Stimulated activated CD4-positive, alpha-beta T cell treated with anti-CD3 and anti-CD28 coated beads, Interleukin-1b, Interleukin-23, amount 100 ng/mL, for 1 hour (primary cell): ENCODE measurements at places on chromosomes 3 and 15.
A peak's percentile ranks its signal among the peaks of the same experiment; 100 is the strongest.

DNA sequence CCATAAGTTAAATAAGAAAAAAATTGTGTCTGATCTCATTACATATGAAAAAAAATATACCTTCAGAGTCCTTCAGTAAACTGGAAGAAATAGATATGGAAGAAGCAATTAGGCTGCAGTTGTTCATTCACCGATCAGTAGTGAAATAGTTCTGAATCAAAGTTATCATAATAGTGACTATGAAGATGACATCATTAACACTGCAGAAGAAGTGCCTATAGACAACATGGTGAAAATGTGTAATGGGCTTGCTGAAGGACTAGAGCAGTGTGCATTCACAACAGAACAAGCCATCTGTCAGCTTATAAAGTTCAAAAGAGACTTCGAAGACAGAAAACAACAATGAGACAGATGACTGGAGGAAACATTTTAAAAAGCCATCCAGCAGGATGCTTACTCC, 144.5 kb downstream of the NAALADL2 start:
- DNase-seq, result no peak

- no peak for DNase-seq
Measured at GRCh38 chr3:197103766-197104165, 74.1 kb upstream of the MELTF start.

GRCh38 chr3:10505050-10505790, at the start of gene ATP2B2:
ATP2B2 (minus strand) TSS chr3:10505586; CDS start chr3:10449543, 56,043 bp downstream.
- no peak for DNase-seq

DNA sequence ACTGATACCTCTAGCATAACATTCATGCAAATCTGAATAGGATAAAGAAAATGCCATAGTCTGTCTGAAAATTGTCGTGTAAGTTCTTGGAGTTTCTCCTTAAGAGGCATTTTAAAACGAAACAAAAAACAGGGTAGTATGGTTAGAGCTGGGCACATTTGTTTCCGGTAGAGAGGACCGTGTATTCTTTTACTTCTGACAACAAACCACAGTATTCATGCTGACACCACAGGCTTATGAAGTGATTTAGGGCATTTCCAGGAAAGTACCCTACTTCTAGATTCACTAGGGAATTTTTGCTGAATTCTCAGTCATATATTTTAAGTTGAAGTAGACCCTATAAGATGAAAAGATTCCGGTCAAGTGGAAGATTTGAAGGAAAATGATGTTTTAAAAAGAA, 541.3 kb downstream of the UNC13C start:
- DNase-seq, result no peak

DNA sequence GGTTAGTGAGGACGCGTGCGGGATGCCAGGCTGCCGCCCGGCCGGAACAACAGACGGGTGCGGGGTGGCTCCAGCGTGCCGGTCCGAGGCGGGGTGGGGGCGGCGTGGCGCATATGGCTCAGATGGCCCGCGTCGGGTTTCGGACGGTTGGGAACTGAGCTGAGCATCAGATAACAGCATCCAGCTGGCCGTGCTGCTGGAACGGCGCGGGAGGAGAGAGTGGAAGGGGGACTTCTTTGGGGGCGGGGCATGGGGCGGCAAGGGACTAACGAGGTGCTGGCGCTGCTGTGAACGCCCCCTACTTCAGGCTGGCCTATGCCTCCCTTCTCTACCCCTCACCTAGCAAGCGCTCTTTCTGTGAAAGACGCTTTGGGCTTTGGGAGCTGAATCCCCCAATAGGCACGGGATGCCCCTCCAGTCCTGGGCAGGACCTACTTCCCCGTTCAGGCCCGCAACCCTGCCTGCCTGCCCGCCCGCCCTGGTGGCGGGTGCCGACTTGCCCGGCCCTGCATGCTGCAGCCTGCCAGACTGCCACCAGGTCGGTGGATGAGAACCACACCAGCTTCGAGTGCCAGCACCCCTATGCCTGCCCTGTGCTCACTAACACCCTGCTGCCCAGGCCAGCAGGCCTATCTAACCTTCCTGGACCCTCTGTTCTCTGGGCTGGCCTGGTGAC, 542 bp downstream of the INKA1 start:
- peak; percentile 27 for DNase-seq

DNA sequence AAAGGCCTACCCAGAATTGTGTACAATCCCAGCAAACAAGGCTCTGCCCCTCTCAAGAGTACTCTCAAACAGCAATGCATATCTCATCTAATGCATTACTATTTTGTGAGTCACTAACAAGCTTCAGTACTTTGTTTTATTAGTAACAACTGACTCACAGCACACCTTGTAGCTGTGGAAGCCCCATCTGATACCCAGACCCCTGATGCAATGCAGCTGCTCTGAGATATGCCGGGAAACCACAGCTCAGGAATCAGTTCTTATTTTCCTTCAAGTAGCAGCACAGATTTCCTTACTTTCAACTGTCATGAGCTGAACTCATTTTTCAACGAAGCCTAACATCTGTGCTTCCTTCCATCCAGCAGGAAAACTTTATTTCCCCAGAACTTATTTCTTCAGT, 37.8 kb downstream of the CCNL1 start:
- no peak for DNase-seq

DNA sequence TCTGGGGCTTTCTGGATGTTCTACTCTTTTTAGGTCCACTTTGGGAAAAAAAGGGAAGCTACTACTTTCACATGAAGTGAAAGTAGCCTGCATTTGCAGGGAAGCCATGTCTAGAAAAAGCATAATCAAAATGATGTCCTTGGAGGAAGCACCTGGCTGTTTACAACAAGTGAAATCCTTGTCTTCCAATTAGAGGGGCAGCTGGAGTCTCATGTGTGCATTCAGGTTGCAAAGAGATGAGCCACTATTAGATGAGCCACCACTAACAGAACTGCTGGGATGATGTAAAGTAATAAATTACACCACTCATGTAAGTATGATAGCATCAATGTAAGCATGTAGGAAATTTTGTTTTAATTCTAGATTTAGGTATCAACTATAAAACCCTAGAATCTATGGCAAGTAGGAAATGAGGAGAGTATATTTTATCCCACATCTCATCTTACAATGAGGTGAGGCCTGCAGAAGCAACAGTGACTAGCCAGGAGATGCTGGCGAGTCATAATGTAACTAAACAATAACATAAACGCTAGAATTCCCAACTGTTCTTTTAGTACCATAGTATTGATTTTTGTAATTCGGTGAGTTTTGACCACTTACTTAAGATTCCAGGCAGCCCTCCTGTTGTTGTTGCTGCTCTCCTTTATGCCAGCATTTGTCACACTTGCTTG, 75.9 kb downstream of the TMEM108 start:
- no peak for DNase-seq

- no peak for DNase-seq
Measured at GRCh38 chr15:85532689-85533088, 152.3 kb downstream of the AKAP13 start.

GRCh38 chr3:161549261-161549660, 52.7 kb downstream of the OTOL1 start:
- no peak for DNase-seq

DNA sequence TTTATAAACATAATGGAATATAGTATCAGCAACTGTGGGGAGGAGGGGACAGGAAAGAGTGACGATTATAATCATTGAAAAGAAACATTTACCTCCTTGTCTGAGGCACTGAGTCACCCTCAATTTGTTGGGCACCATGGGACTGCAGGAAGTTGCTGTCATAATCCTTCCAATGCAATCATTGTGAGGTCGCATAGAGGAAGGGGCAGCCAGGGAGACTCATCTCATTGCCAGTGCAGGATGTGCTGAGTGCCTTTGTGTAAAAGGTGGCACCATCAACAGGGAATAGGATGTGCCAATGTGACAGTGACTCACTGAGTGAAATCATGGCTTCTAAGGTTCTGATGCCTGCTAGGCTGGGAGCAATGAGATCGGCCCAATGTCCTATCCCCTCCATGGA, 300.4 kb upstream of the ADAMTS9 start:
- no peak for DNase-seq

DNA sequence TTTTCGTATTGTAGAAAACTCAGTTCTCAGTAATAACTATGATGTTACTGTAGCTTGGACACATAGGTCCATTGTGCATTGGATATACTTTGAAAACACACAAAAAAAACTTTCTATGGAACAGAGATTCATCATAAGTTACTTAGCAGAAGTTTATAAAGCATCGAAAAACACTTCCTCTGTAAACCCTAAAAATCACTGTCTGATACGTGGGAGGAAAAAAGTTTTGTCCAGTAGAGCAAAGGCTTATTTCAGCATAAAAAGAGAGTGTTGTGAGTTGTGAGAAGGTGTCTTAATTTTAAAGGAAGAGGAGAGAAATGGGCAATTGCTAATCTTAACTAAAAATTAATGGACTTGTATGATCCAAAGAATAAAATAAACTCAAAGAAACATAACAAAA, 64.8 kb downstream of the OSTN start:
- no peak for DNase-seq

DNA sequence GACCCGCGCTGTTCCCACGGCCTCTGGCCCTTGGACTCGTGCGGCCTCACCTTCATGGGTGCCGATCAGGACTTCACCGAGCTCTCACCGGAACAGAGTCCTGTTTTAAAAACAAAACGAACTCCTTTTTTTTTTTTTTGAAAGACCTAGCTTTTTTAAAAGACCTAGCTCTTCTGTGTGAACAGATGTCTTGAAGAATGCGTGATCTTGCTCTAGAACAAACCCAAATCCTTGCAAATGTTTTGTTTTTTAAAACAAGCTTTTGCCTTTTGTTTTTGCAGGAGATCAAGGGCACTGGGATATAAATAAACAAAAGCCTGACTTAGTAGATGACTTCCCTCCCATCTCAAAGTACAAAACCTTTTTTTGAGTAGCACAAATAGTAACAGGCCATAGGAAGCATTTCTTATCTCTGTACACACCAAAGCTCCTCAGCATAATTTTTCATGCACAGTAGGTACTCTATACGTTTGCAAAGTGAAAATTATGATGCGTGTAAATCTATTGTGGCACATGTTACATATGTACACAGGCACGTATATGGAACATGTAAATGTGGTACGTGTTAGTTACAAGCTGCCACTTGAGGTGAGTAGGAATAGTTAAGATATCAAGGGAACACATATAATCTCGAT, 1.1 kb upstream of the MSL2 start:
- DNase-seq, result no peak

DNA sequence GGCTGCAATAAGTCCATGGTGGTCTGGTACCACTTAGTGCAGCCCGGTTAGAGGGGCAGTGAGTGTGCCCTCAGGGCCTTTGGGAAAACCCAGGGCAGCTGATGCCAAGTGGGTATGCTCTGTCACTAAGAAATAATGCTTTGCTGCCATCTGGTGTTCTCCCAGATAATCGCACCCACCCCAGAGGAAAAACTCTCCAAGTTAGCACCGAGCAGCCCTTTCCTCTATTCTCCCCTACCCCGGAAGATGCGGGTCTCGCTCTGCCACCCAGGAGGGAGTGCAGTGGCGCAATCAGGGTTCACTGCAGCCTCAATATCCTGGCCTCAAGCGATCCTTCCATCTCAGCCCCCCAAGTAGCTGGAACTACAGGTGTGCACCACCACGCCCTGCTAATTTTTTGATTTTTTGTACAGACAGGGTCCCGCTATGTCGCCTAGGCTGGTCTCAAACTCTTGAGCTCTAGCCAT, 21.3 kb upstream of the DAPK2 start:
- DNase-seq, result peak; percentile 23

DNA sequence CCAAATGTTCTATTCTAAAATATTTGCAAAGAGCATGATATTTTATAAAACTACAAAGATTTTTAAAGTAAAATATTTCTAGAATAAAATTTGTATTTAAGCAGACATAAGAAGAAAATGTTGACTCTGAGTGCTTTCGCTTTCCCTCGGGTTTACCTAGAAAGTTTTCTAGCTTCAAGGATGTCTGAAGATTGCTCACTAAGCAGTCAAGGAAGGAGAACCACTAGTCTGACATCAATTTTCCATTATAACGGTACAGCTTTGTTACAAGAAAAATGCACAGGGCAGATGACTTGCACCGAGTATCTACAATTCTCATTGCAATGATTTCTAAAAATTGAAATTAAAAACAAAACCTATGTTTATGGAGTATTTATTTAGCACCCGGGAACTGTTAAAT, 14.2 kb downstream of the GPR15 start:
- DNase-seq, result no peak

DNA sequence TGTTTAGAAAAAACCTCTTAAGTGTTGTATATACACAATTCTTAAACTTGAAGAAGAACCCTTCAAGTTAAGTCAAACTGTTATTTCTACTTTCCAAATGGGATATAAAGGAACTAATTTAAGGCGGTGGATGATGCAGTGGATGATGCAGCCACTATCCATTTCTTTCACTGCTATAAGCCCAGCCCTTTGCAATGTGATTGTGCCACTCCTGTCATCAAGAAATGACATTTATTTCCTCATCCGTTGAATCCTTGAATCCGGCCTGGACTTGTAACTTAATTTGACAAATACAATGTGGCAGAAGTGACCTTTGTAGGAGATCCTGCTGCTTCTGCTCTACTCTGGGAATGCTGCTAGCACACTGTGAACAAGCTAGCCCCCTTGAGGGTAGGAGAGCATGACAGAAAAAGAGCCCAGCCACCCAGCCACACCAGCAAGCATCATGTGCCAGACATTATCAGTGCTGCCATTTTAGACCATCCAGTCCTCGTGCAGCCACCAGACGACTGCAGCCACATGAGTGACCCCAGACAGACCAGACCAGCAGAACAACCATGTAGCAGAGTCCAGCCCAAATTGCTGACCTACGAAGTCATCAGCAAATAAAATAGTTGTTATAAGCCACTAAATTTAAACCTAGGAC, 47.4 kb downstream of the UACA start:
- DNase-seq, result no peak

GRCh38 chr3:59308684-59309083, 258.9 kb upstream of the CFAP20DC start:
- DNase-seq, result no peak

DNA sequence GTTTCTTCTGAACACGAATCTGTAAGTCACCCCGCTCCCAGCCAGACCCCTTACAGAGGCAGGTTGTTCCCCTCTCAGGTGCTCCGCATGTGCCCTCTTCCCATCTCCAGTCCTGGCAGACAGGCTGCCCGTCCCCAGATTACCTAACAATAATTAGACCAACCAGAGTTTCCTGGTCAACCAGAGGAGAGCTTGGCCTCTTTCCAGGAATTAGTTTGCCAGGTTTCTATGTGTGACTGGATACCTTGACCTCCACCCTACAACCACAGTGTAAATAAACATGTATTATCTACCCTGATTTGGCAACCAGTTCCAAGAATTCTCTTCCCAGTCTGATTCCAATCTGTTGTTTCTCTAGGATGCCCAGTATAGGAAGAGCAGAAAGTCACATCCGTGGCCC, 178.0 kb upstream of the UMPS start:
- no peak for DNase-seq

GRCh38 chr3:59816312-59816711, 766.5 kb upstream of the CFAP20DC start:
- DNase-seq, result no peak

GRCh38 chr15:99074446-99074845, 30.4 kb upstream of the SYNM start:
- DNase-seq, result no peak

DNA sequence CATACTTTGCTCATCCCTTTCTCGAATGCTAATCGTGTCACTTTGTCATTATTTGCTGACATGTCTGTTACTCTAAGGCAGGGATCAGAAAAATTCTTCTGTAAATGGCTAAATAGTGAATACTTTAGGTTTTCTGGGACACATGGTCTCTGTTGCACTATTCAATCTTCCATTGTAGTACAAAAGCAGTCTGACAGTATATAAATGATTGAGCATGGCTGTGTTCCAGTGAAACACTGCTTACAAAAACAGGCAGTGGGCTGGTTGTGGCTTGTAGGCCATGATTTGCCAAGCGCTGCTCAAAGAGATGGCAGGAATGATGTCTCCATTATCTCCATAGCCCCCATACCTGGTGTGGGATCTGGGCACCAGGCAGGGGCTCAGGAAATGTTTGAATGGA, 45.6 kb downstream of the TMEM266 start:
- no peak for DNase-seq

- DNase-seq, result no peak
Measured at GRCh38 chr3:51836606-51837005, 24.8 kb upstream of the IQCF2 start.
